ENCODE measurements at places on chromosomes 5 and 9.

DNA sequence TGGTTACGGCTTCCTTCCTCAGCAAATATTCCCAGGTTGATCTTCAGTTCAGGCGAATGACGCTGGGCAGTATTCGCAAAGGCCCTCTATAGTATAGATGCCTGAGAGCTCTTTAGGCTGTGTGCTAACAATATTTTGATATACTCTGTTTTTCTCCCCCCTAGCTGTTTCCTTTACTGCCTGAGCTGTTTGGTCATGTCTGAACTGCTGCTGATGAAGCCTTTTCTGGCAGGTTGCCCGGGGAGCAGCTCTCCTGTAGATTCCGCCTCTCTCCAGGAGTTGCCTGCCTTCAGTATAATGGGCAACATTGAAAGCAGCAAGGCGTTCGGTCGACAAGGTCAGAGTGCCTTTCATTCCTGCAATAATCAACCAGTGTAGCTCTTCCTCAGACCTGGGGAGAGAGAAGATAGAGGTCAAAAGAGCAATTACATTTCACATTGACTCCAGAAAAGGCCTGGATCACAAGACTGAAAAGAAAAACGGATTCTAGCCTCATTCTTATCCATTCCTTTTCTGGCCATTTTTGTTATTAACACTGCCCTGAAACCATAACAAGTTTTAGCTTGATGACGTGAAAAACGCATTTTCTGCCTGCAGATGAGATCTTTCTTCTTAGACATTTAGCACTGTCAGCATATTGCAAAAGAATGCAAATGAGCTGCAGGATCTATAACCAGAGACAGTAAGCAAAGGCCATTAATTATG lies 60.1 kb upstream of the ZNF608 start:
- H3K4me1 ChIP-seq, result no peaks in the 10 kb centered on the region
- no peak for DNase-seq
- no peaks in the 10 kb centered on the region for H3K36me3 ChIP-seq

GRCh38 chr5:161157925-161158324 lies 305.9 kb upstream of the ATP10B start:
- no peaks in the 10 kb centered on the region for H3K4me1 ChIP-seq
- no peak overlapping the region for H3K4me3 ChIP-seq
- no peak for DNase-seq
- H3K27ac ChIP-seq, result no peak overlapping the region

GRCh38 chr5:17118631-17119030 lies 98.8 kb upstream of the BASP1 start:
- H3K36me3 ChIP-seq, result no peaks in the 10 kb centered on the region
- H3K27me3 ChIP-seq, result no peaks in the 10 kb centered on the region
- no peak overlapping the region for H3K27ac ChIP-seq
- DNase-seq, result no peak
- no peak overlapping the region for H3K4me3 ChIP-seq
- H3K4me1 ChIP-seq, result no peaks in the 10 kb centered on the region

GRCh38 chr9:126861707-126862103 lies 1.3 kb downstream of the ZBTB34 start:
- DNase-seq, result no peak
- peaks cover 6% of the 10 kb centered on the region for H3K36me3 ChIP-seq
- H3K4me1 ChIP-seq, result peaks cover 26% of the 10 kb centered on the region
- no peaks in the 10 kb centered on the region for H3K27me3 ChIP-seq
- peak overlapping the region; percentile 52 for H3K4me3 ChIP-seq

- H3K27ac ChIP-seq, result no peak overlapping the region
- H3K4me3 ChIP-seq, result no peak overlapping the region
- H3K4me1 ChIP-seq, result peaks cover 19% of the 10 kb centered on the region
- no peaks in the 10 kb centered on the region for H3K27me3 ChIP-seq
Observed at GRCh38 chr5:65100911-65101631, 332.3 kb downstream of the CWC27 start.

All from T-cell (primary cell).